ENCODE measurements at places on chromosomes 3 and 15. TPM values are rescaled to one million over a fixed set of nuclear protein-coding genes. Genes with fewer than 3 reads are reported as not detected.

- no peaks in the 10 kb centered on the region for H3K36me3 ChIP-seq
- no peak overlapping the region for H3K4me3 ChIP-seq
These were observed 969.4 kb downstream of the PLOD2 start for GRCh38 chr3:145191543-145191942.

- no peak for DNase-seq
- peaks cover 8% of the 10 kb centered on the region for H3K27me3 ChIP-seq
- no peak overlapping the region for H3K27ac ChIP-seq
- H3K4me1 ChIP-seq, result no peaks in the 10 kb centered on the region
- H3K4me3 ChIP-seq, result no peak overlapping the region
- H3K36me3 ChIP-seq, result no peaks in the 10 kb centered on the region
These were observed 173.5 kb upstream of the NDN start for GRCh38 chr15:23860290-23861245.

- H3K4me1 ChIP-seq, result no peaks in the 10 kb centered on the region
- H3K36me3 ChIP-seq, result no peaks in the 10 kb centered on the region
- no peak overlapping the region for H3K4me3 ChIP-seq
These were observed 121.1 kb upstream of the GOLIM4 start for GRCh38 chr3:168216851-168217250.

DNA sequence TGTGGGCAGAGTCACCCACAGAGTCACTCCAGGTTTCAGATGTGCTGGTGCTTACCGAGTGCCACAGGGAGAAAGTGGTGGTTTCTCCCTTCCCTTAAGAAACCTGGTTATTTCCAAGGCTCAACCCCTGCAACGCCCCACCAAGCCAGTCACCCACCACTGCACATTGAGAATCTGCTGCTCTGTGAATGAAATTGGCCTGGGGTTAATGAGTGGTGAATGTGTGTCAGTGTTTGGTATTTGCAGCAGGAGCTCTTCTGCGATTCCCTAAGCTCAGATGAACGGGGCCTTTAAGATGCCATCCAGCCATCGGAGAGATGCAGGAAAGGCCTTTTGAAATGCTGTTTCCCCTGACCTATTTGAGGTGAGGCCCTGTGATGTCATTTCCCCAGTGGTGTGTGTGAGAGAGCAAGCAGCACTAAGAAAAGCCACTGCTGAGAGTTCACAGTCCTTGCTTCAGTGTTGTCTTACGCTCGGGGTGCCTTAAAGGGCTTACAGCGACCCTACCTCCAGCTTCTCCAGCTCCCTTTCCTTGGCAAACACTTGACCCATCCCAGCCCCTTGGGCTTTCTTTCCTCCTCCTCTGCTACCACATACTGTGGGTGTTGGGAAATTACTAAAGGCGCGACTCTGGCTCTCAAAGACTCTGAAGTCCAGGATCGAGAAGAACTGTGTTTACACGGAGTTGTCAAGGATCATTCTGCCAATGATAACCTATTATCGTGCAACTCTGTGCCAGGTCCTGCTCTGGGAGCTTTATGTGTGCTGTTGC is 68.9 kb downstream of the SMAD3 start:
- peak overlapping the region; percentile 79 for H3K4me3 ChIP-seq
- no peaks in the 10 kb centered on the region for H3K27me3 ChIP-seq
- H3K27ac ChIP-seq, result peak overlapping the region; percentile 93
- DNase-seq, result peak; percentile 84
- peaks cover 85% of the 10 kb centered on the region for H3K4me1 ChIP-seq

- H3K4me3 ChIP-seq, result no peak overlapping the region
- H3K4me1 ChIP-seq, result no peaks in the 10 kb centered on the region
- H3K27me3 ChIP-seq, result no peaks in the 10 kb centered on the region
- no peak for DNase-seq
- H3K27ac ChIP-seq, result no peak overlapping the region
- no peaks in the 10 kb centered on the region for H3K36me3 ChIP-seq
These were observed 463.0 kb downstream of the ERC2 start for GRCh38 chr3:56005196-56005805.

- H3K27ac ChIP-seq, result no peak overlapping the region
- H3K27me3 ChIP-seq, result peaks cover 4% of the 10 kb centered on the region
- no peaks in the 10 kb centered on the region for H3K36me3 ChIP-seq
- H3K4me1 ChIP-seq, result no peaks in the 10 kb centered on the region
- no peak overlapping the region for H3K4me3 ChIP-seq
These were observed 94.4 kb downstream of the MYLK start for GRCh38 chr3:123789760-123790159.

DNA sequence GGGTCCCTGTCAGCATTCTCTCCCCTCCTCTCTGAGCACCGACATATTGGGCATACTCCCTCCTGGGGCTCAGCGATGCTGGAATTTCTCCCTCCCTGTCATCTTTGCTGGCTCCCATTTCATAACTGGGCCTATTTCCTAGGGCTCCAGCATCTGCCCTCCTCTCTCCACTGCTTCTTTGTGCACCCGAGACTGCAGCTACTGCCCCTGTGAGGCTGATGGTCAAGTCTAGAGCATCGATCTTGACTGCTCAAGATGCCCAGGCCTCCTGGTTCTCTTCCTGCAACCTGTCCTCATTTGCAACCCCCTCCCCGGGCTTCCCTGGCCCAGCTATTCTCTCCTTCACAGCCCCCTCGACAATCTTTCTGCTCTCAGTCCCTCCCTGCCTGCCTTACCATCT is 53.5 kb downstream of the WHAMM start:
- no peak for DNase-seq
- no peaks in the 10 kb centered on the region for H3K36me3 ChIP-seq
- no peak overlapping the region for H3K4me3 ChIP-seq
- no peaks in the 10 kb centered on the region for H3K27me3 ChIP-seq

GRCh38 chr3:120795017-120795648 is 52.6 kb downstream of the GTF2E1 start:
- H3K4me1 ChIP-seq, result peaks cover 11% of the 10 kb centered on the region
- no peak overlapping the region for H3K27ac ChIP-seq
- H3K36me3 ChIP-seq, result no peaks in the 10 kb centered on the region
- peaks cover 3% of the 10 kb centered on the region for H3K27me3 ChIP-seq
- DNase-seq, result peak; percentile 93

TADA3 gene
- total RNA-seq, result 67.6 TPM

CDHR4 gene
- not detected for total RNA-seq

CHSY1 gene
- total RNA-seq, result 19.5 TPM

USP13 gene
- total RNA-seq, result 12.1 TPM

All from activated naive CD4-positive, alpha-beta T cell treated with anti-CD3 and anti-CD28 coated beads for 36 hours (primary cell).